ENCODE measurements at places on chromosomes 12 and 14.

GRCh38 chr12:109203480-109203879, 87.1 kb downstream of the ACACB start:
- DNase-seq: no peak

- DNase-seq: peak; percentile 87
Observed at GRCh38 chr12:55736780-55737580, 5.9 kb upstream of the GDF11 start.

DNA sequence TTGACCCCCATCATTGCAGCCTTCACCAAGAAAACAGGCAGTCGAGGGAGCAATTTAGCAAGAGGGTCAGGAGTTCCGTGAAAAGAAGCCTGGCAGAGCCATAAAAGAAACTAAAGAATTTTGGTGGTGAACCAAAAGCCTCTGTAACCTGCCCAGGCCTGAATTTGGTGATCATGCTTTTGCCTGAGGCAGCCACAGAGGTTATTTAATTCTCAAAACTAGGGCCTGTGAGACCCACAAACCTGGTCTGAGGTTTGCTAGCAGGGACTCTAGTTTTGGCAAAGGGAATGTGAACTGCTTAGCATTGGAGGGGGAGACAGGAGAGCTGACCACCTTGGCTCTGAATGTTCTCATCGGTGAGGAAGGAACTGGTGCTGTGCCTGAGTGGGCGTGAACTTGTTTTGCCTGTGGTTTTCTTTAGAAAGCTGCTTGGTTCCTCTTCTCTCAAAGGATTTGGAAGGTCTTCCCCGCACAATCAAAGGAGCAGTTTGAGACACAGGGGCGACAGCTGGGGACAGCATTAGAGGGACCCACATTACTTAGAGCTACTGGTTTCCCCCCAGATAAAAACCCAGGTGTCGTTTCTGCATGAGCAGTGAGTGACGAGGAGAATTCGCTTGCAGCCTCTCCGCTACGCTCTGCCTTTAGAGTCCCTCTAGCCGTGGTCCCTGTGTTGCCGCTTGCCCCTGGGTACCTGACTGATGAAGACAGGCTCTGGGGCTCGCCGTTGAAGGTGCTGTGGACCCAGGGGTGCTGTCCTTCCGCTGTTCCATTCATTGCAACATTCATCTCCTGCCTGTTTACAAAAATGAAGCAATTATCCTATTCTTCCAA, 12.6 kb upstream of the WNT5B start:
- DNase-seq: peak; percentile 68

DNA sequence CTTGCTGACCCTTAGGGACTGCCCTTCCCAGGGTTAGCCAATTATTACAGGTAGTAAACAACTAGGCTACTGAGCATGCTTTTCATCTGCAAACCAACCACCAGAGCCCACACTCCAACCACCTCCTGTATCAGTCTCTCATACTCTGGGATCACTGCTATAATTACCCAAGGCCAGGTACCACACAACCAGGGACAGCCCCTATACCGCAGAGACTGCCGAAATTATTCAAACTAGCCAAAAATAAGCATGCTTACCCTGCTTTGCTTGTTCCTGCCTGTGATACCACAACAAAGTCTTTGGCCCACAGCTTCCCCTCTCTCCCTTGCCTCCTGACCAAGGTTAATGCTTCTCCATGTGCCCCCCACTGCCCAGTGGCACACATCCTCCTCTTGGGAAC, 197.6 kb upstream of the SRRM4 start:
- DNase-seq: no peak

DNA sequence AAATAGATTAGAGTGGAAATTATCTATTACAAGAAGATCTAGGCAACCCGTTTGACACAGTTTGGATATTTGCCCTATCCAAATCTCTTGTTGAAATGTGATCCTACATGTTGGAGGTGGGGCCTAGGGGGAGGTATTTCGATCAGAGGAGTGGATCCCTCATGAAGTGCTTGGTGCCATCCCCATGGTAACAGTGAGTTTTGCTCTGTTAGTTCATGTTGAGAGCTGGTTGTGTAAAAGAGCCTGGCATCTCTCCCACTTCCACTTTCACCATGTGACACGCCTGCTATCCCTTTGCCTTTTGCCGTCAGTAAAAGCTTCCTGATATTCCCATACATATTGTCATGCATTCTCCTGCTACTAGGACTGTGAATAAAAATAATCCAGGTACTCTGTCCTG, 66.4 kb upstream of the FLRT2 start:
- peak; percentile 79 for DNase-seq
